Progenitor cell of endocrine pancreas (in vitro differentiated cells): ENCODE measurements at places on chromosomes 1 and 21. TPM values are rescaled to one million over a fixed set of nuclear protein-coding genes. Genes with fewer than 3 reads are reported as not detected.

DNA sequence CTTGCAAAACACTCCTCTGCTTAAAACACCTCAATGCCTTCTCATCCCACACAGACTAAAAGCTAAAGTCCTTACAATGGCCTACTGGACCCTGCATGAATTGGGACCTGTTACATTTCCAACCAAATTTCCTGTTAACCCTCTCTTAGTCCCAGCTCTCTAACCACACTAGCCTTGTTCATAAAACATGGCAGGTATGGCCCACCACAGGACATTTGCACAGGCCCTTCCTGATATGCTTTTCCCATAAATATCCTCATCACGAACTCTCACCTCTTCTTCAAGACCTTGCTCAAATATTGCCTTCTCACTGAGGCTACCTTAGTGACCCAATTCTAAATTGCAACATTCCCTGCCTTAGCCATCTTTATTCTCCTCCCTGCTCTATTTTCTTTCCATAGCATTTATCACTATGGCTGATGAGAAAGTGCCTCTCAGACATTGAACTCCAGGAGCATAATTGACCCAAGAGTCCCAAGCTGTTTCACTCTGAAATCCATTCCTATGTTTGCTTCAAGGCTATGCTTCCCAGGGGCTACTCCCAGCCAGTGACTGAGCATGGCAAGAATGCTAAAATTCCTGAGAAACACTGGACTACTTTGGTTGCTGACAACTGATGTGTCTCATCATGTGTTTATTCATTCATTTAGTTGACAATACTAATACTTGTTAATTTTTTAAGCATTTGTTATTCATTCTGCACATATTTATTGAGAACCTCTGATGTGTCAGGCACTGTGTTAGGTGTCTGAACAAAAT, 2.7 kb upstream of the PALMD start:
- DNase-seq, result no peak
- H3K36me3 ChIP-seq, result no peaks in the 10 kb centered on the region
- peaks cover 29% of the 10 kb centered on the region for H3K4me1 ChIP-seq
- no peak overlapping the region for H3K27ac ChIP-seq
- no peak overlapping the region for H3K4me3 ChIP-seq

The TMPRSS15 gene
- total RNA-seq, result not detected in 2 replicates

- DNase-seq, result no peak
- H3K27me3 ChIP-seq, result no peaks in the 10 kb centered on the region
- no peaks in the 10 kb centered on the region for H3K4me1 ChIP-seq
- no peak overlapping the region for H3K4me3 ChIP-seq
These were observed 454.4 kb upstream of the ADGRL4 start for GRCh38 chr1:79460773-79461436.

The ARTN gene
- 1.1 and 2.0 TPM in 2 replicates for total RNA-seq

The S100A1 gene
- 0.80 TPM in 1 of 2 replicates, not detected in the other for total RNA-seq

DNA sequence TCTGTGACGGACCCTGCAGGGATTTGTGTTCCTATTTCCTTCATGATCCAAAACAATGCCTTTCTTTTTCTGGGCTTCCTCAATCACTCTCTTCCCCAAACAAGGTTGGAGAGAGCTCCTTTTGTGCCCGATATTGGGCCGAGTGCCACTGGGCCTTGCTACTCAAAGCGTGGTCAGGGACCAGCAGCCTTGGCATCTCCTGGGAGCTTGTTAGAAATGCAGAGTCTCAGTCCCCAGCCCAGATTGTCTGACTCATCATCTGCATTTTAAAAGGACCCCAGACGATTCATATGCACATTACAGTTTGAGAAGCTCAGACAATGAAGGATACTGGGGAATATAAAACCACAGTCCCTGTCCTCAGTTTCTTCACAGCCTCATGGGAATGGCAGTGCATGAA, 19.9 kb downstream of the ADORA1 start:
- no peak overlapping the region for H3K4me3 ChIP-seq
- no peaks in the 10 kb centered on the region for H3K27me3 ChIP-seq
- H3K27ac ChIP-seq, result no peak overlapping the region
- no peaks in the 10 kb centered on the region for H3K36me3 ChIP-seq
- H3K4me1 ChIP-seq, result peaks cover 17% of the 10 kb centered on the region

DNA sequence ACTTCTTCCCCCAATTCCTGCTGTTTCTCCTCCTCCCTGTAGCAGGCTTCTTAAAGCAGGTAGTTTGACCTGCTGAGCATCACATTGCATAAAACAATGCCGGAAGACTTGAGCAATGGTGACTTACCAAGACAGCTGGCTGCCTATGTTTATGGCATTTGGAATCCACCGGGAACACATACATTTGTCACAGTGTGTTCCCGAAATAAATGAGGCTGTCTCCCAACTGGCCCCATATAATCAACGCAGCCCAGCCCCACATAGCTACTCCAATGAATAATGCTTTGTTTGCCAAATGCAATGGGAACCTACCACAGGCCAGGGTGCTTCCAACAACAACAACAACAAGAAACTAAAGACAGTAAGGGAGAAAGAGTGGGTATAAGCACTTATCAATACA, 186.1 kb upstream of the MAP1LC3C start:
- no peak overlapping the region for H3K4me3 ChIP-seq
- H3K4me1 ChIP-seq, result no peaks in the 10 kb centered on the region
- DNase-seq, result no peak
- no peaks in the 10 kb centered on the region for H3K36me3 ChIP-seq

GRCh38 chr1:35931446-35932157, 697 bp downstream of the AGO3 start:
- H3K27me3 ChIP-seq, result no peaks in the 10 kb centered on the region
- H3K36me3 ChIP-seq, result no peaks in the 10 kb centered on the region
- H3K27ac ChIP-seq, result peak overlapping the region; percentile 96
- DNase-seq, result no peak

The UBIAD1 gene
- total RNA-seq, result 16.4 and 16.8 TPM in 2 replicates

DNA sequence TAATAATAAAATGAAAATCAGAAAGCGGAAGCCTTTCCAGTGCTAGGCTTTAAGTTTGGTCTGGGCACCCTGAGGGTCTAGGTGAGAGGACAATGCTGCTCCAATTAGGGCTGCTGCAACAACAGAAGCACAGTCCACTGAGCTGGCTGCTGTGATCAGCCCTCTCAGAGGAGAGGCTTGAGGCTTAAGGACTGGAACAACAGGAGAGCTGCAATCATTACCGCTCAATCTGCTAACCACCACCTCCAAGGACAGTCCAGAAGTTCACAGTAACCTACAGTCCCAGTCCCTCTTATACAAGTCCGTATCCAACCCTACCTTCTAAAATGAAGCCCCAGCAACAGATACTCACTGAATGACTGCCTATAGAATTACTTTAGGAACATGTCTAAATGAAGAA, 62.1 kb downstream of the USP24 start:
- no peaks in the 10 kb centered on the region for H3K4me1 ChIP-seq
- peaks cover 17% of the 10 kb centered on the region for H3K36me3 ChIP-seq
- H3K27ac ChIP-seq, result no peak overlapping the region
- no peak overlapping the region for H3K4me3 ChIP-seq
- DNase-seq, result no peak

The C1orf53 gene
- total RNA-seq, result 4.0 and 4.3 TPM in 2 replicates

The TINAGL1 gene
- 2.6 and 4.4 TPM in 2 replicates for total RNA-seq

The TSPAN1 gene
- 4.5 and 8.1 TPM in 2 replicates for total RNA-seq

GRCh38 chr21:25507522-25507921, 99.8 kb downstream of the MRPL39 start:
- no peaks in the 10 kb centered on the region for H3K4me1 ChIP-seq
- H3K27ac ChIP-seq, result no peak overlapping the region
- no peaks in the 10 kb centered on the region for H3K36me3 ChIP-seq
- DNase-seq, result no peak
- H3K4me3 ChIP-seq, result no peak overlapping the region

DNA sequence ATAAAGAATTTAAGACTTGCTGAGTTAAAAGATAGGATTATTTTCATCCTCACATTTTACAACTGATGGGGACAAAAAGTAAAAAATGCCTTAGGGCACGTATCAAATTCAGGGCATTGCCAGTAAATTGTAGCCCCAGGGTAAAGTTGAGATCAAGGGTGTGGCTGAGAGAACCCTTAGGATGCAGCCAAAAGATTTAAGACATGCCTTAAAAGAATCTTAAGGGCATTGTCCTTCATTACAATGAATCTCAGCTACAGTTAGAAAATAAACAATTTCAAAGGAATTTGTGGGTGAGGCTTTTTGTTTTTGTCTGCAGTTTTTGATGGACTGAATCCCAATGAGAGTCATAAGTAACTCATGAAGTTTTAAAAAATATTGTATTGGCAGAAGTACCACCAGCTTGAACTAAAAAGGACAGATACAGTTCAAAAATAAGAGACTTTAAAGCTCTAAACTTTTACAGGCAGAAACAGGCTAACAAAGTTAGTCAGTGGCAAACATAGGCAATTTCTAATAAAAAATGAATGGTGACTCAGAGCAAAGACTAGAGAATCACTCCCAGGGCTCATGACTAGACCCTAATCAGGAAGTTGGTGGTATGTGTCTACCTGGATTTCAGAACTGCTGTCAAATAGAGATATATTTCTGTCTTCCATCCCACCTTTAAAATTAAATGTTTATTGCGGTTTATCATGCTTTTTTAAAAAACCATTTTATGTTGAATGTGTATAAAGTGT, 165.1 kb upstream of the SNX7 start:
- no peaks in the 10 kb centered on the region for H3K4me1 ChIP-seq
- H3K4me3 ChIP-seq, result no peak overlapping the region
- no peak overlapping the region for H3K27ac ChIP-seq
- DNase-seq, result no peak
- no peaks in the 10 kb centered on the region for H3K27me3 ChIP-seq
- no peaks in the 10 kb centered on the region for H3K36me3 ChIP-seq

GRCh38 chr1:233005703-233006102, 55.3 kb downstream of the NTPCR start:
- peaks cover 11% of the 10 kb centered on the region for H3K36me3 ChIP-seq
- H3K27me3 ChIP-seq, result no peaks in the 10 kb centered on the region
- H3K4me1 ChIP-seq, result peaks cover 17% of the 10 kb centered on the region
- H3K4me3 ChIP-seq, result no peak overlapping the region
- no peak for DNase-seq

DNA sequence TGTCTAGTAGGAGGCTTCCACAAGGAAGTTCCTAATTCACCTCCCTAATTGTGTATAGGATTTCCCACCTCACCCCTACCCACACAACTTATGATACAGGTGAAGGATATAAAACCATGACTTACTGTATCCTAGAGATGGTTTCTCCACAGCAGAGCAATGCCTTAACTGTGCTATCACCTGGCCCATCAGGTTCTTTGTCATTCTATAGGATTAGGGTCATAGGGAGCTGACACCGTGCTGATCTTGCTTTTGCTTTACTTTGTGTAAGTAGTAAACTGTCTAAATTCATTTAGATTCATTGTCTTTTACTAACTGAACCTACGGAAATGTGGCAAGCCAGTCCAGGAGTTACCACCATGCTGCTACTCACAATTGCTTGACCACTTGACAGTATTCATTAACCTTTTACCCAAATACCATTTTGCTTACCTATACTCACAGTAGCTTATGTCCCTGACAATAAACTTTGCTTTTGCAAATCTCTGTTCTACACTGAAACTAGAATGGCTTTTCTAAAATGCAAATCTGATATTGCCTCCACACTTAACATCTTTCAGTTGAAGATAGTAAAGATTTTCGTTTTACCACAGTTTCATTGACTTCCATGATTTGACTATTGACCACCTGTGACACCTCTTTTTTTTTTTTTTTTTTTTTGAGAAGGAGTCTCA, 147.6 kb downstream of the IFI44 start:
- H3K36me3 ChIP-seq, result no peaks in the 10 kb centered on the region
- no peak overlapping the region for H3K4me3 ChIP-seq
- no peaks in the 10 kb centered on the region for H3K4me1 ChIP-seq
- H3K27me3 ChIP-seq, result no peaks in the 10 kb centered on the region
- H3K27ac ChIP-seq, result no peak overlapping the region

DNA sequence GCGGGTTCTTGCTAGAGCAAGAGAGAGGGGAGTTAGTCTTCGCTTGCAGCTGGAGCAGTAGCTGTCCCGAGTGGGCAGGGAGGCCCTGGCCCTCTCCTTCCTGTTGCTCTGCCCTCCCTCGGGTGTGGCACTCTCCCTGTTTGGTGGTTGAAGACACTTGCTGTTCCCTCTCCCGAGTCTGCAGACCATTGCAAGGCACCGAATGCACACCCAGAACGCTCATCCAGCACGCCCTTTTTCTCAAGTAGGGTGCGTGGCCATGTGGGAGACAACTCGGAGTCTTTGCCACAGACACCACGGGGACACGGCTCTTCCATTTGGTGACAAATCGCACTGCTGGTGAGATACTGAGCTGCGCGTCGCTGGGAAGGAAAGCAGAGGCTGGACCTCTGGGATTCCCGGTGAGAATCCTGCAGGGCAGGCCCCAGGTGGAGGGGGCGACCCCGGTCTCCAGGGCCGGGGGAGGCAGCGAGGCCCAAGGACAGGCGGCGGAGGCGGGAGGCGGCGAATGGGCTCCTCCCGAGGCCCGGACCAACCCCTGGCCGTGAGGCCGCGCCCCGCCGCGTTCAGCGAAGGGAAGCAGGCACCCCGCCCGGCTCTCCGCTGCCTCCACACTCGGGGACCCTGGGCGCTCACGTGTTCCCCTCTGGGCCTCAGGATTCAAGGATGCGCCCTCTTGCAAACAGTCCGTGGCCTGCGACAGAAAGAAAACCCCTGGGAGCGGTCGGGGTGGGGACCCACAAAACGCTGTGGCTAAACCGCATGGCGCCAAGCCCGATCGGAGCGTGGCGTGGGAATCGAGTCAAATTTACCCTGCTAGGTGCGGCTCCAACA, 10.4 kb upstream of the TMEM200B start:
- H3K4me1 ChIP-seq, result no peaks in the 10 kb centered on the region
- H3K4me3 ChIP-seq, result no peak overlapping the region
- H3K27me3 ChIP-seq, result no peaks in the 10 kb centered on the region
- H3K27ac ChIP-seq, result no peak overlapping the region

The FGR gene
- not detected in 2 replicates for total RNA-seq

DNA sequence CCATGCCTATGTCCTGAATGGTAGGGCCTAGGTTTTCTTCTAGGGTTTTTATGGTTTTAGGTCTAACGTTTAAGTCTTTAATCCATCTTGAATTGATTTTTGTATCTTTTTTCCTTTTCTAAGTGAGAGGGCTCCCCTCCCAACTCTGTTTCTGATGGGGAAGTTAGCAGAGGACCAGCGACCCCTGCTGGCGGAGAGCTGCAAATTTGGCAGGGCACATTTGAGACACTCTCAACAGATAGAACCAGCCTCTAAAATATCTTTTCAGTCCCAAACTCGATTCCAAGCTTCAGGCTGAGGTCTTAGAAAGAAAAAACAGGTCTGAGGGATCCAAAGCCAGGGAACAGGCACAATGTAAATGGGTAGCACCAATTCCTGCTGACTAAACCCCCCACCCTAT, 32.5 kb downstream of the LRRC3 start:
- no peak overlapping the region for H3K4me3 ChIP-seq
- no peaks in the 10 kb centered on the region for H3K27me3 ChIP-seq
- peaks cover 22% of the 10 kb centered on the region for H3K36me3 ChIP-seq
- no peak overlapping the region for H3K27ac ChIP-seq
- peaks cover 3% of the 10 kb centered on the region for H3K4me1 ChIP-seq

- H3K27ac ChIP-seq, result peak overlapping the region; percentile 96
- H3K36me3 ChIP-seq, result peaks cover 3% of the 10 kb centered on the region
- no peak overlapping the region for H3K4me3 ChIP-seq
These were observed 15.8 kb downstream of the GADD45A start for GRCh38 chr1:67700692-67701410.

The CD1D gene
- 0.13 TPM in 1 of 2 replicates, not detected in the other for total RNA-seq

GRCh38 chr1:157558119-157558518, 5.8 kb upstream of the FCRL5 start:
- peaks cover 3% of the 10 kb centered on the region for H3K27me3 ChIP-seq
- no peak overlapping the region for H3K4me3 ChIP-seq
- no peak for DNase-seq
- no peaks in the 10 kb centered on the region for H3K36me3 ChIP-seq
- H3K4me1 ChIP-seq, result no peaks in the 10 kb centered on the region

- no peak overlapping the region for H3K27ac ChIP-seq
- DNase-seq, result no peak
- no peaks in the 10 kb centered on the region for H3K4me1 ChIP-seq
- peaks cover 12% of the 10 kb centered on the region for H3K27me3 ChIP-seq
These were observed 250.2 kb upstream of the C1orf174 start for GRCh38 chr1:4150262-4150661.

The C1orf105 gene
- not detected in 2 replicates for total RNA-seq

The DMAP1 gene
- 78.3 and 82.0 TPM in 2 replicates for total RNA-seq
